ENCODE measurements at places on chromosomes 12 and 14.

GRCh38 chr12:503111-503761, 43.5 kb downstream of the B4GALNT3 start:
- DNase-seq: no peak

- DNase-seq: no peak
Measured at GRCh38 chr12:85281636-85282312, 1.8 kb downstream of the ALX1 start.

- DNase-seq: no peak
Measured at GRCh38 chr12:124191966-124192365, 102.9 kb upstream of the RFLNA start.

DNA sequence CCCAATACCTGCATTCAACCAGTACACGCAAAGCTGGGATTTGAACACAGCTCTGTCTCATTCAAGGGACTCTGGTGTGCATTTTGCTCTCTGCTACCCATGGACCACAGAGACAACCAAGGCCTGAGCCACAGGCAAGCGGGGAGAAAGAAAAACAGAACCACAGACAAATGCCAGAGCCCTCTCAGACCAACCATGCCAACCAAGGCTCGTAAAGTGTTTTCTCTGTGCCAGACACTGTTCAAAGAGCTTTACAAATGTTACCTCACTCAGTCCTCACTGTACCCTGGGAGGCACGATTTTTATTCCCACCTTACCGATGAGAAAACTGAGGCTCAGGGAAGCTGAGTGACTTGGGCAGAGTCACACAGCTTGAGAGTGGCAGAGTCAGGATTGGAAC, 32.4 kb upstream of the EML1 start:
- no peak for DNase-seq

DNA sequence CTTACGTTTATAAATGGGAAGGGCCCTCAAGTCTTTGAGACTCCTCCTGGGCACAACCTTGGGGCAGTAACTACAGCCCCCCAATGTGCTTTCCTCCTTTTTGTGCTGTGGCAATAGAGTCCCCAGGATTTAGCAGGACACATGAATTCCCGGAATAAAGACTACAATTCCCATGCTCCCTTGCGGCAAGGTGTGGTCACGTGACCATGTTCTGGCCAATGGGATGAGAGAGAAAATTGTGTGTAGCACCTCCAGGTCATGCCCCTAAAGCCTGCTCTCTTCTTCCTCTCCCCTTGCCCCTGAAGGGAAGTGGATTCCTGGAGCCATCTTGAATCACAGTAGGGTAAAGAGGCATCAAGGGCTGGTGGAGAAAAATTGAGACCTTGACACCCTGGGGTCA, 295.1 kb upstream of the SFSWAP start:
- DNase-seq: no peak
